ENCODE measurements at places on chromosomes 16 and 17. TPM values are rescaled to one million over a fixed set of nuclear protein-coding genes. Genes with fewer than 3 reads are reported as not detected.

DNA sequence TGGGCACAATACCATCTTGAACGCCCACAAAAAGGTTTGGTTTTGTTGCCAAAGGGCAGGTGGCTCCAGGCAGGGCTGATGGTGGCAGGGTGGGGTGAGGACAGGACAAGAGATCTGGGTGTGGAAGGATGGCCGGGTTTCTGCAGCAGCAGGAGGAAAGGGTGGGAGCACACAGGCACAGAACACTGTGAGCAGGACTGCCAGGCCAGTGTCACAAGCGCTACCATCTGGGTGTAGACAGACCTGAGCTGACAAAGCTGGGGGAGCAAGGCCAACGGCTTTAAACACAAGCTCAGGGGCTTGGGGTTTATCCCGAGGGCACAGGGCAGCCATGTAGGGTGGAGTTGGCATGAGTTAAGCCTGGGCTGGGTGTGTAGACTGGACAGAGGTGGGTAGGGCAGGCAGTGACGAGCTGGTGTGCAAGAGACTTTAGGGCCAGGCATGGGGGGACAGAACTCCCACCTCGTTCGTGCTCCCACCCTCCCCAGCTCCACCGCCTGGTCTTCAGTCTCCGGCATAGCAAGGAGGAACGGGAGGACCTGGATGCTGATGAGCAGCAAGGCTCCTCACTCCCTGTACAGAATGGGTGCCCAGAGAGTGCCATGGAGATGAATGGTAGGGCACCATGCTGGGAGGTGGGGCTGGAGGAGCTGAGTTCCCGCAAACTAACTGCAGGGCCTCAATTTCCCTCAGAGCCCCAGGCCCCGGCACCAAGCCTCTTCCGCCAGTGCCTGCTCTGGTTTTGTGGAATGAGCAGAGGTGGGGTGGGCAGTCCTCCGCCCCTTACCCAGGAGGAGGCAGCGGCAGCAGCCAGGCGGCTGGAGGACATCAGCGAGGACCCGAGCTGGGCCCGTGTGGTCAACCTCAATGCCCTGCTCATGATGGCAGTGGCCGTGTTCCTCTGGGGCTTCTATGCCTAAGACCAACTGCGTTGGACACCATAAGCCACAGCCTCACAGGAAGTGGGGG is 7.0 kb downstream of the SLC5A2 start:
- no peak for DNase-seq

DNA sequence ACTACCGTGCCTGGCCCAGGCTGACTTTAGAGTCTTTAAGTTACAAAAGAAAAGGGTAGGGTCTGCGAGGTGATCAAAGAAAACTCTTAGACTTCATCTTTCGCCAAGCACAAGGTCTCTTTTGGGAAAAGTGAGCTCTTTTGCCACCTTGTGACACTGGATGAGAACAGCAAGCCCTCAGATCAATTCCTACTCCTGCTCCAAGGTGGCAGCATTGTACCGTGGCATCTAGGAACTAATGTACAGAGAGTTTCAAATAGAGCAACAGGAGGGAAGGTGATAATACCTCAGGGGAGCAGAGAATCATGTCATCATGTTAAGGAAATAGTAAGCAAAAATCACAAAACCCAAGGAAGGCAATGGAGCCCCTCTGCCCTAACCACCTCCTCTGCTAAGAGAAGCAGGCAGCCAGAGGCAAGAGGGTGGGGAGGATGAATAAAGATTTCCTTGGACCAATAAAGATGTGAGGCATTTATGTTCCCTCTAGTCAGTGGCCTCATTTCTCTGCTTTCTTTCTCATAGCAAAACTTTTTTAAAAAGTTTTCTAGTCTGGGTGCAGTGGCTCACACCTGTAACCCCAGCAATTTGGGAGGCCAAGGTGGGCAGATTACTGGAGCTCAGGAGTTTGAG is 2.1 kb upstream of the C17orf78 start:
- DNase-seq = peak; percentile 31

DNA sequence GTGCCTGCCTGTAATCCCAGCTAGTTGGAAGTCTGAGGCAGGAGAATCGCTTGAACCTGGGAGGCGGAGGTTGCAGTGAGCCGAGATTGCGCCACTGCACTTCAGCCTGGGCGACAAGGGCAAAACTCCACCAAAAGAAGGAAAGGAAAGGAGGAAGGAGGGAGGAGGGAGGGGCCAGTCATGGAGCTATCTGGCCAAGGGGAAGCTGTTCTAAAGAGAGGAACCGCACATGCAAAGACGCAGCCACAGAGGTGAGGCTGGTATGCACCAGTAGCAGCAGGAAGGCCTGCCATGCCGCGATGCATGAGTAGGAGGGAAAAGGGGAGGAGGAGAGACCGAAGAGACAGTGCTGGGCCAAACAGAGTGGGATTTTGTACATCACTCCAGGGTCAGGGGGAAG is 35.9 kb downstream of the HSBP1 start:
- no peak for DNase-seq

DNA sequence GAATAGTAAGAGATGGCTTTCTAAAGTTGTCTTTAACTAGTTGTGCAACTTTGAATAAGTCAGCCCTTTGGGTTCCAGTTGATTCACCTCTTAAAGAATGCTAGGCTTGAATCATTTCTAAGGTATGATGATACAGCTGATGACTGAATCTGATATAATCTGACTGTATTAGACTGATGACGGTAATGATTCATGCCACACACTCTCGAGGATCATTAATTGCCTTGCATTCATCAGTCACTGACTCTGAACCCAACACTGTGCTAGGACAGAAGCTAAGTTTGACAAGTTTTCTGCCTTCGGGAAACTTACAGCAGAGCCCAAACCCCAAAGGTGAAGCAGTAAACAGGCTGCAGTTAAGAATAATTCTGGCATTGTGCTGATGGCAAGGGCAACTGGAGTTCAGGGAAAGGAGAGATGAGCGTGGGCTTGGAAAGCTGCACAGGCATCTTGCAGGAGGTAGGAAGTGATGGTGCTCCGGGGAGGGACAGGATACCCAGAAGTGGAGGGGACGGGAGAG is 25.8 kb downstream of the ASIC2 start:
- no peak for DNase-seq

Gene TEX14
- not detected for polyA plus RNA-seq

Gene KANSL1
- polyA plus RNA-seq = 14.1 TPM

All from CD4-positive, CD25-positive, alpha-beta regulatory T cell (primary cell).